ENCODE measurements at places on chromosomes 11 and 22.
A peak's percentile ranks its signal among the peaks of the same experiment; 100 is the strongest.

DNA sequence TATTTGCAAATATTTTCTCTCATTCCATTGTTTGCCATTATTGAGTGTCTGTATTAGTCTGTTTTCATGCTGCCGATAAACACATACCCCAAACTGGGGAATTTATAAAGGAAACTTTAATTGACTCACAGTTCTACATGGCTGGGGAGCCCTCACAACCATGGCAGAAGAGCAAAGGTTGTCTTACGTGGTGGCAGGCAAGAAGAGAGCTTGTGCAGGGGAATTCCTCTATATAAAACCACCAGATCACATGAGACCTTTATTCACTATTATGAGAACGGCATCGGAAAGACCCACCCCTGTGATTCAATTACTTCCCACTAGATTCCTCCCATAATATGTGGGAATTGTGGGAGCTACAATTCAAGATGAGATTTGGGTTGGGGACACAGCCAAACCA lies 10.2 kb downstream of the RASSF10 start:
- no peak for DNase-seq

DNA sequence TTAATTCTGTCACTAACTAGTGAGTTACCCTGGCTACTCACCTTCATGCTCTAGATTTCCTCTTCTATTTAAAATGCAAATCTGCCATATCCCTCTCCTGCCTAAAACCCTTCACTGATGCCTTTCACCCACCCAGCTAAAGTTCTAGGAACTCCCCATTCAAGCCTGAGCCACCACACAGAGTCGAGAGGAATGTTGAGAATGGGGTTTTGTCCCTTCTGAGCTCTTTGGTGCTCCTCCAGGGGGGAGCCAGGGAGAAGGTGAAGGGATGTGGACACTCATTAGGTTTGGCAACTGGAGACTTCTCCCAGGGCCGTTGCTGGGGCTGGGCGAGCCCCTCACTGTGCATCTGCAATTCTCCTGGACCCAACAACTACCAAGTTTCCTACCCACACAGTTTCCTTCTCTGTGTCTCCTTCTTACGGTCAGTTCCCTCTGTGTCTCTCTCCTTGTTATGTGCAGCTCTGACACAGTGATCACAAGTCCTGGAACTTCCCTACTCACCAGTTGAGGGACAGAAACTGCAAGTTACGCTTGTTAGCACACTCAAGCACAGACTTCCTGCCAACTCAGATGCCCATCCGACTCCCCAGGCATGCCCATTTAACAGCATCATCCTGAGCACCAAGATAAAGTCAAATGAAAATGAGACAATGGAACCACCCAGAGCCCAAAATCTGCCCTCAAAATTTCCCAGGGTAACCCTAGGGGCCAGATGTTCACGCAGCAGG lies 6.5 kb upstream of the IL10RA start:
- DNase-seq, result no peak

GRCh38 chr11:34488855-34489557 lies 24.6 kb downstream of the ELF5 start:
- no peak for DNase-seq

DNA sequence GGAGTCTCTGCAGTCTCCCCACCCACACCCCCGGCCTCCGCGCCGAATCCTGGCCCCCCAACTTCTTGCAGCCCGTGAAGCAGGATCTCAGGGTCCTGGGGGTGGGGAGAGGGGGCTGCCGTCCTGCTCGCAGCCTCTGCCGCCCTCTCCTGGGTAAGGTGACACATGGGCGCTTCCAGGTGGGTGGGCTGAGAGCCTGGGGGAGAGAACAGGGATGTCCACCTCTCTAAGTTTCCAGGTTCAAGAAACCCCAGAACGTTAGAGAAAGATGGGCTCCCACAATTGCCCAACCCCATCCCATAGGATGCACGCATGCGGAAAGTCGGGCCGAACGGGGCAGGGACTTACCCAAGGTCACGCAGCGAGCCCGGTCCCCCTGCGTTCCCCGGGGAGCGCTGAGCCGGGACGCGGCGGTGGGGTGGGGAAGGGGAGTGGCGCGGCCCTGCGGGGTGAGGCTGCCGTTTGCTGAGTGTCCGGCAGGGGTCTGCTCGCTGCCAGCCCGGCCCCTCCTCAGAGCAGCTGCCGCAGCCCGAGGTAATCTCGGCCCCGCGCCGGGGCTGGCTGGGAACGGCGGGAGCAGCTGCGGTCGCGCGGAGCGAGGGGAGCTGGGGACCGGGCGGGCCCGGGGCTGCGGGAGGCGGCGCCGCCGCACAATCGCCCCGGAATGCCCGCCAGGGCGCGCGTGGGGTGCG lies 705 bp upstream of the CAPN1 start:
- peak; percentile 7 for DNase-seq

DNA sequence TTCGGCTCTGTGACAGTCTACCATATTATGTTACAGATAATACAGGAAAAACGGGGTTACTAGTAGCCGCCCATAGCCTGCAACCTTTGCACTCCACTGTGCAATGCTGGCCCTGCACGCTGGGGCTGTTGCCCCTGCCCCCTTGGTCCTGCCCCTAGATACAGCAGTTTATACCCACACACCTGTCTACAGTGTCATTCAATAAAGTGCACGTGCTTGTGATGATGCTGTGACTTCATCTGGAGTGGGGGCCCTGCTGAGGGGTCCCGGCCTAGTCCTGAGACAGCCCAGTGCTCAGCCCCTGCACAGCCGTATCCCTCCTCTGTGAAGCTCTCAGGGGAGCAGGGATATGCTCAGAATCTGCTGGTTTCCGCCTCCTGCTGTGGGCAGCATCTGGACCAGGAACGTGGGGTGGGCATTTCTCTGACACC lies 1.2 kb downstream of the IFITM1 start:
- no peak for DNase-seq

DNA sequence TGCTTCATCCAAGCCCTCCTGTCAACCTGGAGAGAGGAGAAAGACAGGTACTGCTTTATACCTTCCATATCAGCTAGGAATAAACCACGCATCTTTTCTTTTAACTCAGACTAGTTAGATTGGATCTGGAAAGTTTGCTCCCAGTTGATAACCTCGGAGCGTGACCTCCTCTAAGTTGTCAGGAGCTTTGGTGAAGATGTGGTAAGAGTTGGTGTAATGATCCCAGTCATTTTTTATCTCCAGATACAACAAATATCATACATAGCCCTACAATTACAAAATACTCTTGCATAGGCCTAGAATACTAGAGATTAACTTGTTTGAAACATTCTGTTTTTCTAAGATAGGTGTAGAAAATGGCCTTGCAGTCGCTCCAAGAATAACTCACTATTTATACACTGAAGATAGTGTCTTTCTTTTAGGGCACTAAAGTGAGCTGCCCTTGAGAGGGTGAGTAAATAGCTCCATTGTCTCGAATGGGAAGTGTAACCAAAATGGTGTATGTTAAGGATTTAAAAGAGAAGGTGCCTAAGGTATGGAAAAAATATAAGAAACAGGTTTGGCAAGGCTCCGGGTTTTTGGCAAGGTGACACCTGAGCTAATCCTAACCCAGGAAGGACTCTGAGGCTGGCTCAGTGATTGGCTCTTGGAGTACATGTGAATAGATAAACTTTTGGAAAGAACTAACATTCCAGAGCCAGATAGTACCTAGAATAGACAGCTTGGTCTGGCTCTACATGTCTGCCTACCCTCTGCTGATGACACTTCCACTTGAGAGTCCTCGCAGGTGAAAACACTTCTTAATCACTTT lies 59.4 kb downstream of the GLYATL1 start:
- DNase-seq, result no peak

GRCh38 chr22:50479721-50480120 lies 1.6 kb upstream of the ADM2 start:
- no peak for DNase-seq

DNA sequence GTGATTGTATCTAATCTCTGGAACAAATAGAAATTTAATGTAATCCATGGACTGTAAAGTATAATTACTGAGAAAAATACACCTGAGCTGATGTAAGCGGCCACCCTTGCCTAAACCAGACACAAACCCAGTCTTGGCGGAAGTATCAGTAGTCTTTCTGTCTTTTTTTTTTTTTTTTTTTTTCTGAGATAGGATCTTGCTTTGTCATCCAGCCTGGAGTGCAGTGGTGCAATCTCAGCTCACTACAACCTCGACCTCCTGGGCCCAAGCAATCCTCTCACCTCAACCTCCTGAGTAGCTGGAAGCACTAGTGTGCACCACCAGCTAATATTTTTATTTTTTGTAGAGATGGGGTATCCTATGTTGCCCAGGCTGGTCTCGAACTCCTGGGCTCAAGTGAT lies 5.5 kb upstream of the CXCR5 start:
- no peak for DNase-seq

DNA sequence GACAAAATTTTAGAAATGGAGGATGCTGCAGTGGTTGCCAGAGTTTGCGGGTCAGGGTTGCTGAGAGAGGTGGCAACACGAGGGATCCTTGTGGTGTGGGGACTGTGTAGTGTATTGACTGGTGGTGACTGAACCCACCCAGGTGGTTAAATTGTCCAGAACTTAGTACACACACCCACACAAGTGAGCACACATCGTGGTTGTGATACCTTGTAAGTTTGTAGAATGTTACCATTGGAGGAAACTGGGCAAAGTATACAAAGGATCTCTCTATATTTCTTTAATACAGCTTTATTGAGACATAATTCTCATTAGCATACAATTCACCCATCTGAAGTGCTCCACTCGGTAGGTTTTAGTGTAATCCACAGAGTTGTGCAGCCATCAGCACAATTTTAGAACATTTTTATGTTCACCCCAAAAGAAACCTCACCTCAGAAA lies 56.1 kb downstream of the MED15 start:
- DNase-seq, result no peak

- DNase-seq, result no peak
Measured at GRCh38 chr11:127130321-127130720, 129.8 kb upstream of the KIRREL3 start.
